Stromal cell of bone marrow (primary cell): ENCODE measurements at places on chromosomes 12 and 14.
A peak's percentile ranks its signal among the peaks of the same experiment; 100 is the strongest.

GRCh38 chr14:41950428-41951151 lies 343.9 kb downstream of the LRFN5 start:
- no peak for DNase-seq

DNA sequence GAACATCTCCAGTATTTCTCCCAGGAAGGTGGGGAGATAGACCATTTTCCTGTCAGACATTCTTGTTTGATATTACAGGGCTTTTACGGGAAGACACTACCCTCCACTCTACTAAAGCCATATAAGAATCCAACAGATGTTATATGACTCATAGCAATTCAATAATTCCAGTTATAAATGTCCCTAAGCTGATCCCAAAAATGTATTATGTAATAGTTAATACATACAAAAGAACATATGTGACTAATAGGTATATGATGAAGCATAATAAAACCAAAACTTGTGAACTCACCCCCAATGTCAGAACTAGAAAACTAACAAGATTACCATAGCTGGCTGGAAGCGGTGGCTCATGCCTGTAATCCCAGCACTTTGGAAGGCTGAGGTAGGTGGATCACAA lies 84.2 kb downstream of the EFCAB11 start:
- no peak for DNase-seq

GRCh38 chr14:40955131-40955505 lies 651.6 kb upstream of the LRFN5 start:
- DNase-seq = no peak

- DNase-seq = no peak
Observed at GRCh38 chr14:57753821-57754220, 112.1 kb downstream of the SLC35F4 start.

DNA sequence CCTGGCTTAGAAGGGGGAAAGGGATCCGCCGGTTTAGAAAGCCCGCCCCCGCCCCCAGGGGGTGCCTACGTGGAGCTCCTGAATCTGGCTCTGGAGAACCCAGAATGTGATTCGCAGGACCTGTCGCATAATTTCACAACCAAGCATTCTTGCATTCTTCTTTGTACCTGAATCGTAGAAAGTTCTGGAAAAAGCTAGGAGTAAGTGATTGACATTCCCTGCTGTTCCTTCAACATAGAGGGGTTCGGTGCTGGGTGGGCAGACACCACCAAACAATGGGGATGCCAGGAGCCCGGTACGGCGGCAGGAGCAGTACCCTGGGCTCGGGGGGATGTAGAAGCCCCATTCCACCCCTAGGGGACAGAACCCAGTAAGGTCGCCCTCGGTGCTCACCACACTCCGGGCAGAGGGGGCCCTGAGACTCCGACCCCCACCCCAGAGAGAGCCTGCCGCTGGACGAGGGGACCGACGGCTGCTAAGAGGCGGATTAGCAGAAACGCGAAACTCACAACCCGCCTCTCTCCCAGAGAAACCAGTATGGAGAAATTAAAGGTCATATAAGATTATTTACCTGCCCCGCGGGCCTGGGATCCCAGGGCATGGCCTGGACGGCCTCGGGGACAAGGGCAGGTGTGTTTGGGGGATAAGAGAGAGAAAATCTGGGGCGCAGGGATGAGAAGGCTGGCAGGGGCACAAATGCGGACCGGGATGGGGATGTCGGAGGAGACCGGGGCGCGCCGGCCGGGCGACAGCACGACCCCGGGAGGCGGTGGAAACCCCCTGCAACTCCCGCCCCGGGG lies 520 bp downstream of the CSRP2 start:
- DNase-seq = no peak

DNA sequence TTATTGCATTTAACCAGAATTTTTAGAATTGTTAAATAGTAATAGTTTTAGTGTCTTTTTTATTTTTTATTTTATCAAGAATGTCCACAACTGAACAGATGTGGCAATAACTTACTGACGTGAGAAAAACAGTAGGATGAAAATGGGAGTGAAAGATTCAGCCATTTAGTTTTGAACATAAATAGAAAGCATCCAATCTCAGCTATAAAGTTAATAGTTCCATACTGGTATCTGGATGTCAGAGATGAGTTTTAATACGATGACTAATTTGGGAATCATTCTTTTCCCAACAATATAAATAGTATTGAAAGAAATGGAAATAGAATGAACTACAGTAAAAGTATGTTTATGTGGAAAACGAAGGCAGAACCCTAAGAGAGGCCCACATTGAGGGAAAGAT lies 159.4 kb downstream of the EPS8 start:
- DNase-seq = no peak

GRCh38 chr14:54789781-54790480 lies 112.7 kb downstream of the GCH1 start:
- DNase-seq = no peak

GRCh38 chr12:78096909-78097597 lies 266.4 kb downstream of the NAV3 start:
- peak; percentile 40 for DNase-seq

- DNase-seq = no peak
Observed at GRCh38 chr12:79141776-79142175, 277.2 kb downstream of the SYT1 start.

DNA sequence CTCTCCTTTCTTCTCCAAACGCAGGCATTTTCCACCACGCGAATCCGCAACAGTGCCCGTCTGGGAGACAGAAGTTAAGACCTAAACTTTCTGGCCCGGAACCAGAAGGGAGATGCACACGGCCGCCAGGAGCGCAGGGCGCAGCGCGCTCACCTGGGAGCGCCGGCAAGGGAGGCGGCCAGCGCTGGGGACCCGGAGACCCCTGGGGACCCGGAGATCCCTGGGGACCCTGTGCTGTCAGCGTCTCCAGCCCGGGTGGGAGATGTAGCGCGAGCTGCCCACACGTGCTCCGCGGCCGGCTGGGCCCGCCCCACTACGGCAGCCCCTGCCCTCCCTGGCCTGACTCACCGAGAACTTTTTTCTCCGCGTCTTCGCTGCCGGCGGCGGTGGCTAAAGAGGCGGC lies 620 bp downstream of the YBX3 start:
- DNase-seq = peak; percentile 42

- no peak for DNase-seq
Observed at GRCh38 chr12:42812871-42813270, 223.3 kb upstream of the PRICKLE1 start.

GRCh38 chr12:94674051-94674451 lies 23.7 kb upstream of the TMCC3 start:
- DNase-seq = no peak
